Omental fat pad (tissue), 4 donors: ENCODE measurements at places on chromosomes 2 and 18.

GRCh38 chr2:45370369-45370768 is 240.7 kb downstream of the SRBD1 start:
- DNase-seq, result no peak

DNA sequence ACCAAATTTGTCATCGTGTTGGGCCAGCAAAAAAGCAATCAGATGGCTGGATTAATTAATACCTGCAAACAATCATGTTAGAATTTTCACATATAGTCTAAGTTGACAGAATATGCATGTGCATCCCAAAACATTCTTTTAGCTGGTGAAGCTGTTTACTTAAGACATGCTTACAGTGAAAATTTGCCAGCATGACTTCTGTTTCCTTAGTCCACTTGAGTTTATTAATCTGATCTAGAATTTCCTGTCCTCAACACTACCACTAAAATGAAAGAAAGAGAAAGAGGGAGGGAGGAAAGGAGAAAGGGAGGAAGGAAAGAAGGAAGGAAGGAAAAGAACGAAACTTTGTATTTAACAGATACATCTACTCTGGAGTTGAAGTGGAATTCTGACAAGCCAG is 2109.9 kb upstream of the PIK3C3 start:
- no peak for DNase-seq

DNA sequence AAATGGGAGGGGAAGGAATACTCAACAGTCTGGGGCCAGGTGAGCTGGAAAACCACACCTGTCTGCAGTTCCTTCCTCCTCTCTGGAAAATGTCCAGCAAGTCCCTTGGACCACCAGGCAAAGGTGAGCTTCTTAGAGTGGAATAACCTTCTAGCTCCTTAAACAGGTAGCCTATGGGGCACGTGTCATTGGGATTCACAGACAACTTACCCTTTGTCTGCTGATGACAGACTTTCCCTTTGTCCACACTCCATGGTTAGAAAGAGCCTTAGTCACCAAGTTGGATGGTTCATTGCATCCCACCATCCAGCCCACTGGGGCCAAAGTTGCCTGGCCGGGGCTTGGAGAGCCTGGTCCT is 98.0 kb upstream of the ITGA6 start:
- no peak for DNase-seq

- no peak for DNase-seq
Observed at GRCh38 chr18:26794230-26795101, 71.0 kb downstream of the AQP4 start.

GRCh38 chr2:164073101-164074074 is 337.6 kb upstream of the FIGN start:
- DNase-seq, result no peak

- DNase-seq, result no peak
Observed at GRCh38 chr18:1240701-1241100, 336.0 kb downstream of the ADCYAP1 start.

DNA sequence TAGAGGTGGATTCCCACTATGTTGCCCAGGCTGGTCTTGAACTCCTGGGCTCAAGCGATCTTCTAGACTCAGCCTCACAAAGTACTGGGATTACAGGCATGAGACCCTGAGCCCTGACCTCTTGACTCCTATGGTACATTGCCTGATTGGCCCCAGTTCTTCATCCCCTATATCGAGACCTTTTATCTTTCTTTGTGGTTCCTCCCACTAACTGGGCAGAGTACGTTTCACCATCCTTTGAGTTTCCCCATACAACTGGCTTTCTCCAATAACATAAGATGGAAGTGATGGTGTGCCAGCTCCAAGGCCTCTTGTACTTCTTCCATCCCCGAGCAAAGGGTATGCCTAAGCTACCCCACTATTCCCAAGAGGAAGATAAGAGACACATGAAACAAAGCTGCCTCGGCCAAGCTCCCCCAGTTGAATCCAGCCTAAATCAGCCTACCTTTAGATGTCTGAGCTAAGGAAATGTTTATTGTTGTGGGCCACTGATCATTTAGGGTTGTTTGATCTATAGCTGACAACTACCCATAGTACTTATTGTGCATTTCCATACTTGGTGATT is 8.3 kb upstream of the TMEM247 start:
- DNase-seq, result no peak

- DNase-seq, result no peak
Observed at GRCh38 chr2:173400760-173401159, 46.1 kb downstream of the CDCA7 start.
